Hematopoietic multipotent progenitor cell treated with erythropoietin and hydrocortisone succinate and interleukin-3 and kit ligand, for 15 days (in vitro differentiated cells): ENCODE measurements at places on chromosomes 5 and 9.

GRCh38 chr5:170288551-170288950 lies 9.0 kb downstream of the LCP2 start:
- no peak for DNase-seq

- no peak for DNase-seq
Measured at GRCh38 chr5:83441747-83442146, 29.8 kb upstream of the VCAN start.

DNA sequence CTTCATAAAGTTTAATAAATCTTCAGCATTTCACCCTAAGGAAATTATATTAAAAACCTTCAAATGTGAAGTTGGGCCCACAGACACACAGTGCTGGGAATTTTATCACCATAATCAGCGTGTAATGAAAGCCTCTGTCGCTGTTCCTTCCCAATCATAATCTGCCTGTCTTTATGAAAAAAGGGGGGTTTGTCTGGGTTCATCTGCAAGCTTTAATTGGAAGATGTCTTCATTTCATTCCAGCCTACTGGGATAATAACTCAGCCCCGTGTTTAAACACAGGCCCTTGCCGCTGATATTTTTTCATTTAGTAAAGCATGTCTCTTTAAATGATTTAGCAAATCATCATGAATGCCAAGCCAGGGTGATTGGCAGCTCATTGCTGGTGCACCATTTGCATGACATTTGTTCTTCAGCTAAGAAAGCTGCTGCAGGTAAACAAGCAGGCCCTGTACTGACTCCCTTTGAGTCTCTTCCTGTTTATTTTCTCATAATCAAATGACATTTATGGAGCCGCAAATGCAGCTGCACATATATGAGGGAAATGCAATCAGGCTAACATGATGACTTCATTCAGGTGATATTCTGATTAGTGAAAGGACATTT lies 362.9 kb upstream of the TLE4 start:
- DNase-seq = no peak

DNA sequence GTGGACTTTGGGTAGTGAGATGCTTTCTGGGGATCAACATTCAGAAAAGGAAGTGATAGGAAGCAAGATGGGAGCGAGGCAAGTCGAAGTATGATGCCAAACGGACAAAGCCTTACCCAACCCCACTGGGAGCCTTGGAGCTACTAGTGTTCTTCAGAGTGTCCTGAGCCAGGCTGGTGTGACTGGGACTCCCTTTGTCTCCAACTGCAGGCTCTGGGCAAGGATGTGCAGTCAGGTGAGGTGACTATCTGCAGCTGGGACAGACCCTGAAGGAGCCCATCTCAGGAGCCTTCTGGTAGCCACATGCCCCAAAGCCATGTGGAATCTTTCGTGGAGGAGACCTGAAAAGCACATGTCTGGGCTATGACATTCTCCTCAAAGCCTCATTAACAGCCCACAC lies 360.6 kb downstream of the MTRR start:
- no peak for DNase-seq

- no peak for DNase-seq
Measured at GRCh38 chr9:106657926-106658325, 205.0 kb upstream of the ZNF462 start.

DNA sequence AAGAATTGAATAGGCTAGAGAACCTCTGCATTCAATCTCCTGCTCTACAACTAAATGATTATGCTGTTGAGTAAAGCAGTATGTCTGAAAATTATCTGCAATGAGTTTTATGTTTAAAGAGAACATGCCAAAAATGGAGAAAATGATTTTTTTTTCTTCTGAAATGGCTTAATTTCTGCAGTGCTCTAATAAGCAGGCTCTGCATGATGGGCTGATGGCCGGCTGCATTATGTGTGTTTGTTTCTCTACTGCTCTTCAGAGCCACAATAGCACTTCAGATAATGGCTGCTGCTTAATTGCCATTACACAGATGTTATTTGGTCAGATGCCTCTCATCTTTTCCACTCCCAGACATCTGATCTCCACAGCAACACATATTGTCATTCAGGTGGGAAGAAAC lies 286.4 kb upstream of the DMAC1 start:
- no peak for DNase-seq

DNA sequence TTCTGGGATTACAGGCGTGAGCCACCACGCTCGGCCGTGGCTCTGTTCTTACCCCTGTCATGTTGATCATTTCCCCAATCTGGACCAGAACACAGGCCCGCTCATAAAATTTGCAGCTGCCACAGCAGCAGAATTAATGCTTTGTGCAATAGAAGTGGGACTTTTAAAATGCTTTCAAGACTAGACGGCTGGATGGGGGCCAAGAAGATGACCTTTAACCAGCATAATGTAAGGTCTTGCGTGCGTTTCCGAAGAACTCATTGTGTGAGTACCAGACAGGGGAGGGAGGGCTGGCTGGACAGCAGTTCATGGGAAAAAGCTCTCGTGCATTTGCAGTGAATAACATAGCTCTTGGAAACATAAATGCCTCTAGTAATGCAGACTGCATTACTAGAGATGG lies 3.5 kb upstream of the WDR38 start:
- no peak for DNase-seq

- no peak for DNase-seq
Measured at GRCh38 chr5:94388773-94389514, 229.5 kb downstream of the KIAA0825 start.

GRCh38 chr9:129889122-129889940 lies 54.1 kb downstream of the USP20 start:
- DNase-seq = no peak

DNA sequence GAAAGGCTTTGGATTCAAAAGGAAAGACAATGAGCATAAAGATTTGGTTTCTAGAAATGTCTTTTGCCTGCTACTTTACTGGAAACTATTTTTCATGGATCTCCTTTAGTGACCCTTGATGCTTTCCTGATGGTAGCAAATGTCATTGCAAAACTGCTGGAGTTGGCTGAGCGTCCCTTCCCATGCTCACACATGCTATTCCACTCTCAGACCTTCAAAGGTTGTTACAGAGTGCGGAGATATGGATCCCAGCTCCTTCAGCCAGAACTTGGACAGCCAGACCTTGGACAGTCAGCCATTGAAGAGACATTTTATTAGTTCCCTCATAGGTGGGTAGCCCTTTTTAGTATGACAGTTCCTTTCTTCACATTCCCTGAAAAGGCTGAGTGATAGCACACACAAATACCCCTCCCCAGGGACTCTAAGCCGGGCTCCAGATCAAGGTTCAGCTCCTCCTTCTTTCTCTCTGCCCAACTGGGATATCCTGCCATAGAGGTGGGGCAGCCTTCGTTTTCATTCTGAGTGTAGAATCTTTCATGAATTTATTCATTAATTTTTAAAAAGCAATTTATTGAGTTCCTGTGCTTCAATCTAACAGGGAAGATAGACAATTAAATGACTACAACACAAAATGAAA lies 153.3 kb upstream of the SLC44A1 start:
- no peak for DNase-seq

DNA sequence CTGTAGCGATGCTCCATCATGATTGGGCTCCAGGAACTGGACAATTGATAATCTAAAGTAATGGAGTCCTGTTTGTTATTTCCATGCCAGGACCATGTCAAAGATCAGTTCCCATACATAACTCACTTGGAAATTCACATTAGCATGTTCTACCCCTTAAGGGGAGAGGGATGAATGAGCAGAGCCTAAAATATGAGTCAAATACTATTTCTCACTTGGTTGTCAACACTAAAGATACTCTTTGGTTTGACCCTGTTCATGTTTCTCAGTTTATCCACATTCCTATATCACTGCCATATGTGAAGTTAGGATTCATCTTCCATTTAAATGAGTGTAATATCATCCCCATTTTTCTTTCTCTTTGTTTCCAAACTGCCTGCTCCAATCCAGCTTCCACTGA lies 321.6 kb upstream of the PAPPA start:
- DNase-seq = no peak

GRCh38 chr9:74887041-74887980 lies at the start of gene TRPM6:
Gene TRPM6 (minus strand): TSS chr9:74887921. CDS start chr9:74887856, 65 bp downstream.
- DNase-seq = no peak

DNA sequence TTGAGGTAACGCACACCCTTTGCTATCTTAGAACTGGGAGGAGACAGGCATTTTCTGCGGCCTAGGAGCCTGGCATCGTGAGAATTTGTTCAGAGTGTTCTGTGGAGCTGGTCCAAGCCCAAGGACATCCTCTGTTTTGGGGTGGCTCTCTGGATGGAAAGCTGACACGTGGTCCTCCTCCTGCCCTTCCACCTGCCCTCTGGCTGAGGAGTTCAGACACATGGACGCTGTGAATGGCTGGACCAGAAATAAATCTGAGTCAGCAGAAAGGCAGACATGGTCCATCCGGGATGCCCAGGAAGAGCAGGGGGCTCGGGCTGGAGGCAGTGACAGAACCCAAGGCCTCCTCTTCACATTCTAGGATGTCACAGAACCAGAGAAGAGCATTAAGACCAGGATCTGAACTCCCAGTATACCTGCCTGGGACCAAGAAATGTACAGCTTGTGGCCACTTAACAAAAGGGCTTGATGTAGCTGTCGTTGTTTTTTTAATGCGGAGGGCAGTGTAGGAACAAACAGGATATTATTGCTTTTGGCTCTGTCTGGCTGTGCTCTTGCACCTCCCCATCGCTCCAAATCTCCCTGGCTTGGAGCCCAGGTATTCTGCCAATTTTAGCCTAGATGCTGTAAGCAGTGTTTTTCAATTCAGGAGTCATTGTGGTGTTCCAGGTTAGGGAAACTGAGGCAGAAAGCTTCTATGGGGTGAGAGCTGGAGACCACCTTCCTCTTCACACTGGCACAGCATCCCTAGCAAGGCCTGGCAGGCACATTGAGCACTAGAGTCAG lies 2.4 kb downstream of the CKMT2 start:
- DNase-seq = no peak

- peak; percentile 13 for DNase-seq
Measured at GRCh38 chr9:112443200-112443599, 43.4 kb upstream of the KIAA1958 start.

DNA sequence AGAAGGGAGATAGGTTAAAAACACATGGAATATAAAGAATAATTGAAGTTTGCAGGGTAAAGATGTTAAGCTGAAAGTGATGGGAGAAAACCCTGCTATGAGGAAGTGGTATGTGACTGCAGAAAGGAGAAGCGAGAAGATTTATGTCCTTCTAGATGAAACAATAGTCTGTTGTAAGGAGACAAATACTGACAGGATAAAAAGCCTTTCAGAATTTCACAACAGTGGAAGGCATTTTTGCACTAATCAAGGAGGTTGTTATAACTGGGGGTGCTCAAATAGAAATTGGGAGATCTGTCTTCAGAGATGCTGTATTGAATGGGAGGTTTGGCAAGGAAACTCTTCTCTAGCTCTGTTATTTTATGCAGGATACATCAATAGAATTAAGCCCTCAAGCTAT lies 69.6 kb downstream of the NMUR2 start:
- DNase-seq = no peak

GRCh38 chr9:13804532-13804931 lies 509.4 kb downstream of the NFIB start:
- DNase-seq = no peak

DNA sequence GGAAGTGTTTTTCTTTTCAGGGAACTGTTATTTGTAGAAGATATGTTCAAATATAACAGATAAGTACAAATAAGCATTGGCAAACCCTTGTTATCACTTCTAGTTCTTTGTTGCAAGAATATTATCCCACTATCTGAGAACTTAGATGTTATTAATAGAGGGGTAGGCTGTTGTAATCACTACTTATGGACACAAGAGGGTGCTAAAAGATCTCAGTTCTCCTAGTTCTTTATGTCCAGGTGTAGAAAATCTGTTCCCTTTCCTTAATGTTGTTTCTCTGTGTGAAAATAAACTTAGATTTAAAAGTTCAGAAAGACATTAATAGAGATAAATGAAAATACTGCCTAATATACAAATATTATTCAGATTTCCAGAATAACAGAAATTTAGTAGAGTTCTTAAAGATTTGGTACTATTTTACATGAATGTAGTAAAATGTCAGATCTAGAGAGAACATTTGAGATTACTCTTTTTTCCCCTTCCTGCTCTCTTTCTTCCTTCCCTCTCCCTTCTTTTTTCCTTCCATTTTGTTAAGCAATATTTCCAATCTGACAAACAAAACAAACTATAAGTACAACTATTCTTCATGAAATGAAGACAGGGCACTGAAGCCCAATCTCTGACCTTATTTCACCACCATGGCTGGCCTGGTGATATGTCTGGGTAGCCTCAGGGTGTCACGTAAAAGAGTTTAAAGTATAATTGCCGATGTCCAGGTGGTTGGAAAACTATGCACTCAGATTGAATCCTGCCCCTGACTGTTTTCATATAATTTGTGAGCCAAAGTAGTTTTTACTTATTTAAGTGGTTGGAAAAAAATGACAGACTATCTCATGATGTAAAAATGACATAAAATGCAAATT lies 43.6 kb upstream of the C5orf46 start:
- DNase-seq = peak; percentile 22

DNA sequence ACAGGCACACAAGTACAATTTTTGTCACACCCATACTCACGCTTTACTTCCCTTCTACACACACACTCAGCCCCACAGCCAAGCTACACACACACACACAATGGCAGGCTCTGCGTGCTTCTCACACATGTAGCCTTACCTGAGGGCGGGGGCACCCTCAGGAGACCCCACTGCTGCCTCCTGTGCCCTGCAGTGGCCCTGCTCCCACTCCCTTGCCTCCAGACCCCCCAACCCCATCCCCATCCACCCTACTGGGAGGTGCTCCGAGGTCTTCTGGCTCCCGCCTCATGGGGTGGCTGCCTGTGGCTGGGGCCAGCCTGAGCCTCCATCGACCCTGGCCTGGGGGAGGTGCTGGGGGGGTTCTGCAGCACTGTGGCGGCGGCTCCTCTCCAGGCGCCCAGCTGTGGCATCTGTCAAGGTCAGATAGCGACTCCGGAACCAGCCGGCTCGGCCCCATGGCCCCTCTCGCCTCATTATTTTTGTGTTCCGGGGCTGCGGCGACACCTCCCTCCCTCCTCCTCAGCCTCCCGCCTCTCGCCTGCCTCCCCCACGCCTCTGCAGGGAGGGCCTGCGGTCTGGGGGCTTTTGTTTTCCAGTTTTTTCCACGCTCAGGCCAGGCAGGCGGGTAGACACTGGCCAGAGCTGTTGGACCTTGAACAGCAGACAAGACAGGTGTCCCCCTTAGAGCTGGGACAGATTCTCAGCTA lies 21.7 kb downstream of the CXXC5 start:
- DNase-seq = peak; percentile 81

GRCh38 chr5:72445969-72446368 lies 61.2 kb downstream of the ZNF366 start:
- DNase-seq = no peak

DNA sequence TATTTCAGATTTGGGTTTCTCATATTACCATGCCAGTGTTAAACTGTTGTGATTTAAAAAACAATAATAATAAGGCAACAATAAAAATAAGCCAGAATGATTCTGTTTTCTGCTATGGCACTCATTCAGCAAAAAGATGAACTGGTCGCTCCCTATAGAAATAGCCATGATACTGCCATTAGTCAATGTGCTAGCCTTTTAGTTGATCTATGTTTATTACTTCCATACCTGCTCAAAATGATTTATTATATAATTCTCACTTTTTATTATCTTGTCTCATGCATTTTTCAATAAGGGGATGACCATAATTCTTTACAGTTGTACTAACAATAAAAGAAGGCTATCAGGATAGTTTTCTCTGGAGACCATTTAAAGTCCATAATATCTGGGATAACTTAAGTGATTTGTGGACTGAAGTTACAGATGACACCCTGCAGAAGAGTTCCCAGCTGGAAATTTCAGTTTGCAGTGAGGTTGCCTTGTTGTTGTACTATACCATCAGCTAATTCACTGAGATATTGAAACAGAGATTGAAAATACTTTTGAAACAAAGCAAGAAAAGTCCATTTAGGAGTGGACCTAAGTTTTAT lies 334.3 kb downstream of the GABRB2 start:
- DNase-seq = no peak

GRCh38 chr5:177498013-177498787 lies 796 bp upstream of the PDLIM7 start:
- DNase-seq = peak; percentile 60

- DNase-seq = no peak
Measured at GRCh38 chr9:105244734-105245028, 230 bp downstream of the SLC44A1 start.
